ENCODE measurements at places on chromosomes 2 and 18.

DNA sequence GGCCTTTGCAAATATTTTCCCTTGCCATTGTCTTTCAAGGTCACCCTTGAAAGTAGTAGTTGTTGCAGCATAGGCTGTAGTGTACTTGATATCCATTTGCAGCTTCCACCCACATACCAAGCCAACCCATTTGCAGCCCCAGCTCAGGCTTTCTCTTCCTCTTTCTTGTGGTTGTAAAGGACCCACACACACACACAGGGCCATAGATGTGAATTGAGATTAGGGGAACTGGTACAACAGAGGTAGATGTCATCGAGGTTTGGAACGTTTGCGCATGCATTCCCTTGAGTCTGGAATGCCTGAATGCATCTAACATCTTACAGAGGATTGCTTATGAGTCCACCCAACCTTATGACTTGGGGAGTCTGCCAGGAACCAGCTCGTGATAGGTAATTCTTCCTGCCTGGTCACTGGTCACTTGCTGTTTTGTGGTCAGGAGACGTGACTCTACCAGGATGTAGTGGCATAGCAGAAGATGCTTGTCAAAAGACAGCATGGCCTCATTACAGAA is 91.9 kb downstream of the MRPS9 start:
- no peak for DNase-seq

DNA sequence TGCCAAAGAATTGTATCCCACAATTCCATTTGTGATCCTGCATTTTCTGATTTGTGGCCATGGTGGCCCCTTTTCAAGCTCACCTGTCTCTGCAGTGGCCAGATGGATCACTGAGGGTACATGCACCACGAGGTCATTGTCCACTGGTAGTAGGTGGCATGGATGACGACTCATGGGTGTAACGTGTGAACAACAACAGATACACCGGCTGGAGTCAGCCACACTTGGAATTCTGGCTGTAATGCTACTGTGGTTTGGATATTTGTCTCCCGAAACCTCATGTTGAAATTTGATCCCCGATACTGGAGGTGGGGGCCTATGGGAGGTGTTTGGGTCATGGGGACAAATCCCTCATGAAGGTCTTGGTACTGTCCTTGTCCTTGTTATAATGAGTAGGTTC is 102.2 kb upstream of the TAF1B start:
- DNase-seq, result no peak

GRCh38 chr18:8091035-8091434 is 518.2 kb upstream of the RAB12 start:
- no peak for DNase-seq

- no peak for DNase-seq
Observed at GRCh38 chr2:155200753-155201152, 502.3 kb downstream of the KCNJ3 start.

GRCh38 chr2:126664234-126664633 is 8.3 kb downstream of the GYPC start:
- no peak for DNase-seq

Data from NCI-H1417 (cell line).